Activated T-cell treated with anti-CD3 and anti-CD28 coated beads for 24 hours (primary cell): ENCODE measurements at places on chromosomes 6 and 20.

- DNase-seq: no peak
Observed at GRCh38 chr20:53330601-53331140, 263.0 kb downstream of the ZNF217 start.

- no peak for DNase-seq
Observed at GRCh38 chr6:122995921-122996793, at the start of gene CLVS2. CLVS2 (plus strand) TSS chr6:122996235; CDS start chr6:122997778, 1,543 bp downstream.

DNA sequence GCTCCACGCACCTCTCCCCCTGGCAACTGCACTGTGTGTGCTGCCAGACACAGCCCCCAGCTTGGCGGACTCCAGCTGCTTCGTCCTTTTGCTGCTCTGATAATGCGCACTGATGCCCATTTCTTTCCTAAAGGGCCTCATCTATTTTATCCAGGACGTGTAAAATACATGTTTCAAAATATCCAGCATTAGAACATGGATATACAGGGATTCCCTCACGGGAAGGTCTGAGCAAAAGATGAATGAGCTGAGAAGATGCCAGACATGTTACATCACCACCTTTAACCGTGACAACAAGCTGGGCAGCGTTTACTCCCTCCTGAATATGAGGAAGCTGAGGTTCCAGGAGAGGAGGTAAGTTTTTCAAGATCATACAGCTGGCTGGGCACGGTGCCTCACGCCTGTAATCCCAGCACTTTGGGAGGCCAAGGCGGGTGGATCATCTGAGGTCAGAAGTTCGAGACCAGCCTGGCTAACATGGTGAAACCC lies 32.8 kb downstream of the TNXB start:
- DNase-seq: no peak

- no peak for DNase-seq
Observed at GRCh38 chr6:24536466-24536865, 41.7 kb downstream of the ALDH5A1 start.

GRCh38 chr6:129634411-129635230 lies 75.4 kb downstream of the ARHGAP18 start:
- no peak for DNase-seq

DNA sequence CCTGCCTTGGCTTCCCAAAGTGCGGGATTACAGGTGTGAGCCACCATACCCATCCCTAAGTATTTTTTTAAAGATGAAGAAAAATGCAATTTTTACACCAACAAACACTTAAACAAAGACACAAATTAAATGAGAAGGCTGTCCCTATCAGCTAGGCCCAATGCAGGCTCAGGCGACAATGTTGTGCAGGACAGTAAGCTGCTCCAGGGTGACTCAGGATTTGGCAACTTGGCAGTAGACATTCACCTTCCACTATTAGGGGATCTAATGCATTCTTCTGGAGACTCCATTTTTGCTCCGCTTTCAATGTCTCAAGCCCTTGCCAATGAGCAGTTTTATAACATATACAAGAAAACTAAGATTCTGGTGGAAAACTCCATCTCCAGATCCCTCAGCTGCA lies 19.7 kb downstream of the NDRG3 start:
- no peak for DNase-seq

DNA sequence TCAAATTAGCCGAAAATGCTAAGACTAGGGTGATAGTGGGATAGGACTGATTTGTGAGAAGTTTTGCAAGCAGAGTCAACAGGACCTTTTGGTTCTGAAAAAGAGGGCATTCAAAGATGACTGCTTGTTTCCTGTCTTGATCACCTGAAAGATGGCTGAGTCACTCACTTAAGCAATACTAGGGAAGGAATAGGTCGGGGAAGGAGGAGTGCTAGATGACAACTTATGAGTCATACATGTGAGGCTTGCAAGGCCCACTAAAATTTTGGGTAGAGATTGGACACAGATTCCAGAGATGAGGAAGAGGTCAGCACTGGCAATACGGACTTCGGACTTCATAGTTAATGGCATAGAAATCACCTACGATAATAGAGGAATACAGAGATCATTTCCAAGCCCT lies 89.2 kb downstream of the FAM83B start:
- DNase-seq: no peak

- no peak for DNase-seq
Observed at GRCh38 chr6:164121527-164121926, 707.0 kb downstream of the QKI start.
